Activated CD4-positive, alpha-beta T cell treated with anti-CD3 and anti-CD28 coated beads for 48 hours (primary cell): ENCODE measurements at places on chromosomes 12 and 14.

- DNase-seq = no peak
Measured at GRCh38 chr12:94872971-94873733, 130.3 kb downstream of the NDUFA12 start.

- no peak for DNase-seq
Measured at GRCh38 chr12:129807136-129807535, 96.7 kb downstream of the TMEM132D start.

DNA sequence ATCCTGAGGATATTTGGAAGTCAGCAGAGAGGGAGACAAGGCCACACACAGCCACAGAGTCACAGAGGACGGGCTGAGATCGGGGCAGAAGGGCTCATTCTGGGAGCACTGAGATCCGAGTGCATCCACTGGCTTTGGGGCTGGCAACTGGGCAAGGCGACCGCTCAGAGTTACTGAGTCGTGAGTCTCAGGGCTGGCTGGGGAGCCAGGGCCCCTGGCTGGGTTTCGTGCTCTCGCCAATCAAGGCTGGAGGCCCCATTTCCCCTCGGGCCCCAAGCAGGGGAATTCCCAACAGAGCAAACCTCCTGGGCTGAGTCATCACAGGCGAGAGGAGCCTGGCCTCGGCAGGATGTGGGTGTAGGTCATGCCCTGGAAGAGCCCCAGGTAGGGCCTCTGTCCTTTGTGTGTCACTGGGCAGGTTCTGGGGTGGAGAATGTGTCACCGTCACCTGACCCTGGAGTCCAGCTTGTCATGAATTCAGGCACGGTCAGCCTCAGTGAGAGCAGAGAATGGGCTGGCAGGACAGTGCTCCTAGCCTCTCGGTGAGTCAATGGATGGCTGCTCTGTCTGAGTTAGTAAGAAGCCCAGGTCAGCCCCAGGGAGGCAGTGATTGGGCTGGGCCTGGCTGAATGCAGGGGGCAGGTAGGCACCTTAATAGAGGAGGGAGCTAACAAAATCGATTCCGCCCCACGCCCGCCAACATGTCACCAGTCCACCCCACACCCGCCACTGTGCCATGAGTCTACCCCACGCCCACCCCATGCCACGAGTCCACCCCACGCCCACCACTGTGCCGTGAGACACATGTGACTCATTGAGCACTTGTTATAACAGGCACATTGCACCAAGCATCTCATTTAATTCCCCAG, 16.9 kb downstream of the ASB2 start:
- DNase-seq = peak; percentile 97

DNA sequence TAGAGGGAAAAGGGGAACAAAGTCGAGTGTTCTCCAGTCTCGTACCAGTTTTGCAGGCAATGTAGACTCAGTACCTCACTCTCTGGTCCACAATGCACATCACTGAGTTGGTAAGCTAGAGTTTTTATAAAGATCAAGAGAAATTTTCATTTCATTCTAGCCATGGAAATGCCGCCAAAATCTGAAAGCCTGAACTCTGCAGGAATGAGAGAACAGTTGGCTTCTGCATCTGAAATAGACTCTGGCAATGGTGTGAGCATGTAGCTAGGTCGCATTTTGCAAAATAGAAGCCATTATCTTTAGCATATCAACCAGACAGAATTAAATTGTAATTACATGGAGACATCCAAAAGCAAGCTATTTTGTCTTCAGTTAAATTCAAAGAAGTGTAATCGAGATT, 381.0 kb downstream of the NOVA1 start:
- DNase-seq = no peak

GRCh38 chr12:113857371-113857770, 108.8 kb downstream of the RBM19 start:
- DNase-seq = no peak

DNA sequence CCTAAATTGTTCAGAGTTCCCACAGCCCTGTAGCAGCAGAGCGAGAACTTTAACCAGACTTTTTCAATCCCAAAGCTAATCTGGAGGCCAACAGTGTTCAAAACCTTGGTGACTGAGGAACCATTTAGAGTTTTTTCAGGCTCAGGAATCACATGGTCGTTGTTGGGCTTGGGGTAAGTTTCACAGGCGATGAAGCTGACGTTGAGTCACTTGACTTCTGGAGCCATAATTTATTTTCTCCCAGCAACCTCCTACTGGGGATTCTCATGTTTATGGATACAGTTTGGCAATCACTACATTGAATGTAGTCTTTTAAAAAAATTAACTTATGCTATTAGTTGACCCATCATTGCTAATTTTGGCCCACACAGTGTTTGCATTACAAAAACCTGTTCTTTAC, 34.5 kb downstream of the SSPN start:
- DNase-seq = no peak

GRCh38 chr14:45284802-45285201, 31.8 kb upstream of the MIS18BP1 start:
- DNase-seq = no peak

- no peak for DNase-seq
Measured at GRCh38 chr14:96581026-96581425, 78.8 kb downstream of the PAPOLA start.

DNA sequence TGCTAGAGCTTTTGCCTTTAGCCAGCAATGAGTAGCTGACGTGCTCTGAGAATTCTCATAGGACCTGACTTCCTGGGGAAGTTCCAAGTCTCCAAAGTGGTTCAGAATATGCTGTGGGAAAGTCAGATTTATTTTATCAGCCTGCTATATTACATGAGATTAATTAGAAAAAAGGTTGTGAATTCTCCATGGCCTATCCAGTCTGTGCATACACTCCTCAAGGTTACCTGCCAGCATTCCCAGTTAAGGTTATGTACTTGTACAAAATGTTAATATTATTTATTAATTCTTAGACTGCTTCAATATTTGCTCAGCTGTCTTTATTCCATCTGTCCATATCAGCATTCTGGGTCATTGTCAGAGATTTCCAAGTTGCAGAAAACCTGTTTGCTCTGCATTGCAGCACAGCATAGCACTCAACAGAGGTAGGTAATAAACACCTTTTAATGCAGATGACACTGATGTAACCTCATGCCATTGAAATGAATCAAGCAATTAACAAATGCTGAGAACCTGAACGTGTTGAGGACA, 2.7 kb upstream of the SEL1L start:
- no peak for DNase-seq

DNA sequence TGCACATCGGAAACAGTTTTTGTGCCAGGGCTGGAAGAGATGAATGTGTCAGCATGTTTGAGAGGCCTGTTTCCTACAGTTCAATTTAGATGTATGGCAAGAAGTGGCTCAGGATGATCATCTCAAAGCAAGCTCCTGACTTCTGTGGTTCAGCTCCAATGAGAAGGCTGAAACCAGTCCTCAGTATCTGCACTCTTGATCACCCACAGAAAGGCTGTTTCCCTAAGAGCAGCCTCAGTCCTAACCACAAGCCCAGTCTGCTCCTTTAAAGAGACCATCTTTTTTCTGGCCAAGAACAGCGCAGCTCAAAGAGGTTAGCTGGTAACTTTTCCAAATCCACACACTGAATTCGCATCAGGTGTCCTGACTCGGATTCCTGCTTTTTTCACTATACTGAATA, 19.2 kb downstream of the CSRP2 start:
- DNase-seq = no peak

DNA sequence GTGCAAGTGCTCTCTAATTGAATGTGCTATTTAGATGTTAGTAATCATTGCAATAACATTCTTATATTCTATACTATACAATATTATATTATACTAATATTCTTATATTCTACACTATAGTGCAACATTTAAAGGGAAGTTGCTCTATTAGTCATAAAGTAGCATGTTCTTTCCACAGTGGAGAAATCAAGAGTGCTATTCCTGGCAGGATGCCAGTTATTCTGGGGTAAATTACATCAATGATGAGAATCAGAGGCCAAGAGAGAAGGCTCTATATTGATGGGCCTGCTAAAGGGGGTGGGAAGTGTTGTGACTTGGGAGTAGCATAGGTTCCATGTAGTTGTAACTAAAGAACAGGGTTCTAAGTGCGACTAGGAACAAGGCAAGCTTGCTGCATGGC, 121.5 kb downstream of the SLC15A5 start:
- DNase-seq = no peak

DNA sequence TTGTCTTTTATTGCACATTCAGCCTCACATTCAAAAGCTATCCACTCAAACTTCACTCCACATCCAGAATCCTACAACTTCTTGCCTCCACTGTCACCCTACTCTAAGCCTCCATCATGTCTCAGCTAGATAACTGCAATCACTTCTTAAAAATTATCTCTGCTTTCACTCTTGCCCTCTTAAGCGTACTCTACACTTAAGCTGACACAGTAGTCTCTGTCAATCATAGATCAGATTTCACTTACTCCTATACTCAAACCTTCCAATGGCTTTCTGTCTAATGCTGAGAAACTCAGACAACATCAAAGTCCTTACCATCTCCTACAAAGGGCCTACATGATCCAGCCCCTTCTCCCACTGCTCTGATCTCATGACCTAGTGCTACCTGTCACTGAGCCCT, 304.1 kb downstream of the ITPR2 start:
- no peak for DNase-seq

GRCh38 chr12:50603817-50604639, 99.2 kb downstream of the DIP2B start:
- no peak for DNase-seq

DNA sequence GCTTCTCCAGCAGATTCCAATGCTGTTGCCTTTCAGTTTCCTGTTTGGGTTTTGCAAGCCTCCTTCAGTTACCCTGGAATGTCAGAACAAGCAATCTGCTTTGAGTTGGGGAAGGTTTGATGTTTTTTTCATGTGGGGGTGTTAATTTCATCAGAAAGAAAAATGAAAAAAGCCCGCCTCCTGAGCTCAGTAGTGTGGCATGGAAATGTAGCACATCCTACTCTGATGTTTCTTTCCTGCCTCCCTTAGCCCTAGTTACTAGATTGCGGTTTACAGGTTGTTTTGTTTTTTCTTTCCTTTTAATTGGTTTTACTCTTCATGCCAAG, 22.6 kb downstream of the IFNG-AS1 start:
- no peak for DNase-seq

- DNase-seq = no peak
Measured at GRCh38 chr12:87813476-87814234, 215.5 kb downstream of the C12orf50 start.

GRCh38 chr12:29072631-29073030, 76.4 kb upstream of the FAR2 start:
- DNase-seq = no peak

DNA sequence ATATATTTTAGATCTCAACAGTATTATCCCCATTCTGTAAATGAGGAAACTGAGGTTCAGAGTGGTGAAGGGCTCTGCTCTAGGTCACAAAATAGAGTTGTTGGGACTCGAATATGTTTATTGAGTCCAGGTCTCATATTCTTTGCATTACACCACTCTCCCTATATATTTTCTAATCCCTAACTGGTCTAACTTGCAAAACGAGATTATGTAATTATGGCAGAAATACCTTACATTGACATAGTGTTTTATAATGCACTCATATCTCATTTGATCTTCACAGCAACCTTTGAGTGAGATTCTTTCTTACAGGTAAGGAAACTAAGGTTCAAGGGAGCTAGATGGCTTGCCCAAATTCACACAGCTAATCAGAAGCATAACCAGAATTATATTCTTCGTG, 106.9 kb upstream of the LRIG3 start:
- DNase-seq = no peak

DNA sequence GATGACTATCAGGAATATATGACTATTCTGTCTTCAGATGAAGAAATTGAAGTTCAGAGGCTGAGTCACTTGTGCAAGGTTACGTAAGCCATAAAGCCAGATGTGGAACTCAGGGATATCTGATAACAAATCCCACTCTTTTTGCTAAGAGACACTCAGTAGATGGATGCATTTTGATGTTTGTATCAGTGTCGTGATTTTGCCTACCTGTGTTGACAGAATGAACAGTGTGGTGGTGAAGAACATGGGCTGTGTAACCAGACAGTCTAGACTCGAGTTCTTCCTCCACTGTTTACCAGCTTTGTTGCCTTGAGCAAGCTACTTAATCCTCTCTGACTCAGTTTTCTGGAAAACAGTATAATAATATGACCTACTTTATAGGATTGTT, 93.9 kb downstream of the DAAM1 start:
- DNase-seq = no peak

GRCh38 chr12:104486363-104486750, 29.6 kb downstream of the CHST11 start:
- no peak for DNase-seq

- DNase-seq = no peak
Measured at GRCh38 chr12:58932806-58933681, 12.7 kb upstream of the LRIG3 start.

DNA sequence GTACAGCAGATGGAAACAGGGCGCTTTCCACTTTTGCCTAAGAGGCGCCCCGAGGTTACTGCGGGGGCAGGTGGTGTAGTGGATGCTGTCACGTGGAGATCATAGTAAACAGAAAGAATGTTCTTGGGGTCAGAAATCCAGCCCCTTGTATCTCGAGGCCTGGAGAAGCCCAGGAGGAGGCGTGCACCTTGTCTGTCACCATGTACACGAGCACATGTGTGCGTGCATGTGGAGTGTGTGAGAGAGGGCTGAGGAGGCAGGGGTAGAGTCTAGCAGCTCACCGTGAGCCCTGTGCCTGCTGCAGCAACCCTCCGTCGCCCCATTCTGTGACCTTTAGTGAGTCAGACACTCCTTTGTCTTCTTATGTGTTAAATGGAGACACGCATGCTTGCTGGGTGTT, 59.0 kb downstream of the CACNA1C start:
- DNase-seq = no peak
